ENCODE measurements at places on chromosomes 16 and 17.

GRCh38 chr17:60395508-60396065, 3.7 kb upstream of the USP32 start:
- no peak for DNase-seq
- no peak overlapping the region for H3K4me3 ChIP-seq
- H3K27ac ChIP-seq: no peak overlapping the region

- no peak overlapping the region for H3K27ac ChIP-seq
- H3K4me3 ChIP-seq: no peak overlapping the region
- no peaks in the 10 kb centered on the region for H3K4me1 ChIP-seq
- DNase-seq: no peak
These were observed 178.3 kb downstream of the CDK5R1 start for GRCh38 chr17:32664936-32665583.

GRCh38 chr16:78490847-78491246, 391.4 kb downstream of the WWOX start:
- no peaks in the 10 kb centered on the region for H3K36me3 ChIP-seq
- DNase-seq: no peak
- no peak overlapping the region for H3K27ac ChIP-seq
- H3K27me3 ChIP-seq: no peaks in the 10 kb centered on the region

GRCh38 chr17:66951605-66951953, 12.9 kb upstream of the CACNG4 start:
- no peaks in the 10 kb centered on the region for H3K27me3 ChIP-seq
- no peak overlapping the region for H3K27ac ChIP-seq
- no peaks in the 10 kb centered on the region for H3K4me1 ChIP-seq
- DNase-seq: no peak
- no peak overlapping the region for H3K4me3 ChIP-seq
- no peaks in the 10 kb centered on the region for H3K36me3 ChIP-seq

DNA sequence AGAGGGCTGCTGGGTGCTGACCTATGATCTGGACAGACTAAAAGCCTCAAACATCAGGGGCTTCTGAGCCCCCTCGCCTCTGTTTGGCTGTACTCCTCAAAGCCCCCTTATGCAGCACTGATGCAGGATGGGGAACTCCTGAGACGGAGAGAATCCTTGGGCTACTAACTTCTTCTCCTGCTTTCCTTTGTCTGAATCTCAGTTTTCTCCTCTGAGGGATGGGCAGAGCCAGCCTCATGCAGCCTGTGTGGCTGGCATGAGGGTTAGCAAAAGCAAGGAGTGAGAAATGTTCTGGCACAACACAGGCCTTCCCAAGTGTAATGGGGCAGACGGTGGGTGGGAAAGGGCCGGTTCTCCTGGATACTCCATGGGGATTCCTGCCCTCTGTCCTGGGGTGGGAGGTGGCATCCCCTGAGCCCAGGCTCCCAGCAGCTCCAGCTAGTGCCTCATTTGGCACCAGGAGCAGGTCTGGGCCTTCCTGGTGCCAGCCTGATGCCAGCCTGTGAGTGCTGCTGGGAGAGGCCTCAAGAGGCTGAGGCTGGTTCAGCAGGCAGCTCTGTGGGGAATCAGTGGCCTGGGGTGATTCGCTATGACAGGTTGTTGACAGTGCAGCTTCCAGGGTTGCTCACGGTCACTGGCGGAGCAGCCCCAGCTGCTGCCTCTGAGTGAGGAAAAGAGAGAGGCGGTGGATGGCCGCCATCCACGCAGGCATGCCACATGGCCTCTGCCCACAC, 4.0 kb upstream of the BRD7 start:
- DNase-seq: no peak
- H3K4me3 ChIP-seq: no peak overlapping the region
- H3K4me1 ChIP-seq: no peaks in the 10 kb centered on the region
- H3K27ac ChIP-seq: no peak overlapping the region
- no peaks in the 10 kb centered on the region for H3K27me3 ChIP-seq
- no peaks in the 10 kb centered on the region for H3K36me3 ChIP-seq

GRCh38 chr17:6953689-6954088, 42.2 kb upstream of the ALOX12 start:
- no peaks in the 10 kb centered on the region for H3K4me1 ChIP-seq
- no peak overlapping the region for H3K4me3 ChIP-seq
- no peaks in the 10 kb centered on the region for H3K36me3 ChIP-seq
- H3K27ac ChIP-seq: no peak overlapping the region
- no peak for DNase-seq

- DNase-seq: peak; percentile 83
- H3K4me3 ChIP-seq: no peak within 1 kb of the TSS
- no peaks in the 10 kb centered on the region for H3K36me3 ChIP-seq
- H3K4me1 ChIP-seq: no peaks in the 10 kb centered on the region
These were observed at the start of gene TEKT1 for GRCh38 chr17:6831661-6832263. Gene TEKT1 (minus strand): TSS chr17:6831729. CDS start chr17:6830376, 1,353 bp downstream.

GRCh38 chr16:14502256-14502875, 127.7 kb downstream of the PARN start:
- no peaks in the 10 kb centered on the region for H3K36me3 ChIP-seq
- H3K4me1 ChIP-seq: no peaks in the 10 kb centered on the region

GRCh38 chr16:4373909-4374742, 2.5 kb downstream of the VASN start:
- no peak overlapping the region for H3K4me3 ChIP-seq
- DNase-seq: peak; percentile 25
- peak overlapping the region; percentile 79 for H3K27ac ChIP-seq
- no peaks in the 10 kb centered on the region for H3K36me3 ChIP-seq

DNA sequence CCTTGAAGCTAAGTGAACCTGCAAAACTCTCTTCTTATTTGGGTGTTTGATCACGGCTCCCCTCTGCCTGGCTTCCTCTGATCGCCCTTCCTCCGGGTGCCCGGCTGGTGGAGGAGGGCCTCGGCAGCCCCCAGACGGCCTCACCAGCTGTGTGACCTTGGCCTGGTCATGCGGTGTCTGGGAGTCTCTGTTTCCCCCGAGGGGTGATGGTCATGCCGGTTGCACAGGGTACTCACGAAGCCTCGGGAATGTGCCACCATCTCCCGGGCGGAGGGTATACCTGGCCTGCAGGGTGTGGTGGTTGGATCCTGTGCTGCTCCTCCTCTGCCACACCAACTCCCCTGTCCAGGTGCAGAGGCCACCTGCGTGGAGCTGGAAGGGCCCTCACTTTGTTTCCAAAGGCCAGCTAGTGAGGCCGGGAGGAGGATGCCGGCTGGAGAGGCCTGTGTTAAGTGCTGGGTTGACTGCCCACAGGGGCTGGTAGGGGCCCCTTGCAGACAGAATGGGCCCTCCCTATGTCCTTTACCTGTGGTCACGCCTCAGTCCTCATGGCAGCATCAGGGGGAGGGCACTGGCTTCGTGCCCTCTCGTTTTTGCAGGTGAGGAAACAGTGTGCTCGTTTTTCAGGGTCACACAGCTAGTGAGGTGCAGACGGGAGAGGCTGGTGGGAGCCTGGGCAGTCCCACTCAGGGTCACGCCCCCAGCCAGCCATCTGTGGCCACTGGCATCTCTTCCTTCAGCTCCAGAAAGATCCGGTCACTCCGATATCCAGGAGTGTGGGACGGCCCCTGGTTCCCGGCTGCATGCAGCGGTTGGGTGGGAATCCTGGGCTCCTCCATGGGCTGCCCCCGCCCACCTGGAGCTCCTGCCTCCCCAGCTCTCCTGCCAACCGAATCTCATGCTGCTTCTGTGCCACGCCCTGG, 148.5 kb upstream of the GSE1 start:
- H3K27me3 ChIP-seq: no peaks in the 10 kb centered on the region
- no peak overlapping the region for H3K27ac ChIP-seq
- DNase-seq: no peak
- H3K4me1 ChIP-seq: peaks cover 13% of the 10 kb centered on the region

DNA sequence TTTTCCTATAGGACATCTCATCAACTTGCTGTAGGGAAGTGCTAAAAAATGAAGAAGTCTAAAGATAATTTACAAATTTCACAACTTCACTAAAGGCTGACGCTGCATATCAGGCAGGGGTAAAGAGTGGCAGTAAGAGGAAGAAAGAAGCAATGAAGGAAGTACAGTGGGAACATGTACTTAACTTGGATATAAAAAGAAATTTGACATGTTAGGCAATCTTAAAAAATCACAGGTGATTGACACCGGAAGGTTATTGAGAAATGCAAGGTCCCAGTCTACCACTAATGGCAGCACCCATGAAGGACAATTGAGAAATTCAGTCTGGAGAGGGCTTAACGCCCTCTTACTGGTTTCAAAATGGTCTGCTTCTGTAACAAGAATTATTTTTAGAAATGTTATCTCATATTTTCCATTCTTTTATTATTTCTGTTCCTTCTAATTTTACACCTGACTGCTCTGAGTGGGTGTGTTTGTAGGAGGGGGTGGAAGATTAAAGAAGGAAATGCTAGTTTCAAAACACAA, 358.1 kb downstream of the KCNJ2 start:
- H3K27me3 ChIP-seq: no peaks in the 10 kb centered on the region
- no peaks in the 10 kb centered on the region for H3K4me1 ChIP-seq
- no peak for DNase-seq
- H3K36me3 ChIP-seq: no peaks in the 10 kb centered on the region
- H3K4me3 ChIP-seq: no peak overlapping the region

DNA sequence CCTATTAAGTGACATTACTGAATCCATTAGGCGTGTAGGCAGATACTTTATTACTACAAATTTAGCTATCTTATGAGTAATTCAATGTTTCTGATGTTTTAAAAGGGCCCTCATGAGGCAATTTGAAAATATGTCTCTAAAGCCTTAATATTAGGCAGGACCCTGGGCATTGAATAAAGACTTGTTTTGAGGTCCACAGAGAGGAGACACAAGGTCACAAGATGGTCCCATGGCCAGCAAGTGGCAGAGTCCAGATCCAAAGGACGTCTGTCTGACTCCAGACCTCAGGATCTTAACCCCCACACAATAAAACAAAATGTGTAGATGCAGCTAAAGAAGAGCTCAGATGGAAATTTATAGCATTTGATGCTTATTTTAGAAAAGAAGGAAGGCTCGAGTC, 31.9 kb upstream of the HEATR6 start:
- no peaks in the 10 kb centered on the region for H3K27me3 ChIP-seq
- H3K4me3 ChIP-seq: no peak overlapping the region
- DNase-seq: no peak
- H3K27ac ChIP-seq: no peak overlapping the region

- no peaks in the 10 kb centered on the region for H3K36me3 ChIP-seq
- no peak overlapping the region for H3K27ac ChIP-seq
- H3K27me3 ChIP-seq: no peaks in the 10 kb centered on the region
- no peak for DNase-seq
These were observed 386.5 kb upstream of the ASIC2 start for GRCh38 chr17:33679595-33679994.

DNA sequence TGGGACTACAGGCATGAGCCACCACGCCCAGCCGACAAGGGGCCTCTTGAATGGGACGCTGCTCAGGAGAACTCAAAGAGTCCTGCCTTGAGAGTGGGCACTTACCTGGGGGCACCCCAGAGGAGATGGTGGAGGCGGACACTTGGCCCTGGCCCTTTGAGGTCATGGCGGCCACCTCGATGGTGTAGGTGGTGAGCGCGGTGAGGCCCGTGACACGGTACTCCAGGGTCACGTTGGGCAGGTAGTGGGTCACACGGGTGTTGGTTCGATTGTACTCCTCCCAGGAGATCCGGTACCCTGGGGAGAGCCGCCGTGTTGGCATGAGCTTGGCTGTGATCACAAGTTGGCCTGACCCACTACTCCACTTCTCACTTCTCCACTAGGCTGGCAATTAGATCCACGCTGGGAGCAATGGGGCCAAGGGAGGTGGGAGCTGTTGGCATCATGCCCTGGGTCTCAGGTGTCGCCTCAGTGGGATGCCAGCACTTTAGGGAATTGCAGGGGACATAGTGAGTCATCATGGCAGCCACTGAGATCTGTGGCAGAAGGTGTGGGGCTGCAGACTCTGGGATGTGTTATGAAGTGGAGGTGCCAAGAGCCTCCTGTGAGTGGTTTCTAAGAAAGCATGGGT, 89.2 kb upstream of the CDC42EP4 start:
- H3K27ac ChIP-seq: no peak overlapping the region
- no peaks in the 10 kb centered on the region for H3K4me1 ChIP-seq
- H3K36me3 ChIP-seq: no peaks in the 10 kb centered on the region
- no peak overlapping the region for H3K4me3 ChIP-seq
- no peak for DNase-seq

GRCh38 chr16:59593194-59593661, 859.1 kb upstream of the GOT2 start:
- no peaks in the 10 kb centered on the region for H3K36me3 ChIP-seq
- no peak overlapping the region for H3K4me3 ChIP-seq
- no peak for DNase-seq
- no peaks in the 10 kb centered on the region for H3K27me3 ChIP-seq
- no peak overlapping the region for H3K27ac ChIP-seq

DNA sequence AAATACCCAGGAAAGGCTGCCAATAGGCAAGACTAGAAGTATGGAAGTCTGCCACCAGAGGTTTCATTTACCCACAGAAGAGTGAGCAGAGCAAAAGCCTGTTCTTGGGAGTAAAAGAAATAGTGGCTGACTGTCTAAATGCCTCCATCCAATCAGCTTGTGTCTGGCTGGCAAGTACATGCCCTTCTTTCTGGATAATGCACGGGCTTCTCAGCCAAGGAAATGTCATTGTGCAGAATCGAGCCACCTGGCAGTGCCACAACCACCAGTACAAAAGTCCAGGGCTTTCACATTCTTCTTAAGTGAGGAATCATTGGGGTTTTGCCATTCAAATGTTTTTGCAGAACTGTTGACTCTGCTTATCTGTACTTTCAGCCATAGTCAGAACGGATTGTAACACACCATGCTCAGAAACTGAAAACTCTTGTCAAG, 10.1 kb upstream of the ERCC4 start:
- no peak overlapping the region for H3K4me3 ChIP-seq
- no peak for DNase-seq
- no peaks in the 10 kb centered on the region for H3K4me1 ChIP-seq
- H3K27ac ChIP-seq: no peak overlapping the region
- H3K27me3 ChIP-seq: no peaks in the 10 kb centered on the region

DNA sequence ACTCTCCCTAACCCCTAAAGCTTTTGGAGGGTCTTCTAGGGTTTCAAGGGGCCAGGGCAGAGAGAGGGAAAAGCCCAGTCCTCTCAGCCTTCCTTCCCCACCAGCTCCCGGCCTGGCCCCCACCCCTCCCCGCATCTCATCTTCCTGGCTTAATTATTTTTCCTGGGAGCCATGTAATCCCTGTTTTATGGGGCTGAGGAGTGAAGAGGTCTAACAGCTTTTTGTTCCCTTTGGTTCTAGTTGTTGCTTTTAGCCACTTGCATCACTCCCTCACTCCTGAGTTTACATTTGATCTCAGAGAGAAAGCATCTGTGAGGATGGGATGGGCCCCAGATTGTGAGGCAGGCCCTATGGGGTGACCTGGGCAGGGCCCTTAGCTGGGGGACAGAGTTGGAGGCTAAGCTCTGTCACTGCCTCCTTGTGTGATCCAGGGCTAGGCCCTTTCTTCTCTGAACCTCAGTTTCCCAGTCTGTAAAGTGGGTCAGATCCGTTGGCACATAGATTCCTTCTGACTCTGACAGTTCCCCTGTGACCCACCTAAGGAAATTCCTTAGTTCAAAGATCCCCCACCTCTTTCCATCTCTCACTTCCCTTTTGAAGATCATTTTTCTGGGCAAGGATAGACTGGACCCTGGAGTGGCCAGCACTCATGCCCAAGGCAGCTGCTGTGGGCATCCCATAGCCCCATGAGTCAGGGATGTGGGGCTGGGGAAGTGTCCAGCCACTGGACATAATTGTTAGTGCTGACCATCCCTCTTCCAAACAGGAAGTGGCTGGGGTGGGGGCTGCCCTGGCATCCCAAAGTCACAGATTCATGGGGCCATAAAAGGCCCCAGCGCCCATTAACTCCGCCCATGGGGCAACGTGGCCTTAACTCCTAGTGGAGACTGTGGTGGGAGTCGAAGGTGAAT, 20.1 kb downstream of the UNC119 start:
- H3K4me1 ChIP-seq: no peaks in the 10 kb centered on the region
- no peak overlapping the region for H3K27ac ChIP-seq
- H3K36me3 ChIP-seq: no peaks in the 10 kb centered on the region
- no peaks in the 10 kb centered on the region for H3K27me3 ChIP-seq
